ENCODE measurements at places on chromosomes 7 and 10.

DNA sequence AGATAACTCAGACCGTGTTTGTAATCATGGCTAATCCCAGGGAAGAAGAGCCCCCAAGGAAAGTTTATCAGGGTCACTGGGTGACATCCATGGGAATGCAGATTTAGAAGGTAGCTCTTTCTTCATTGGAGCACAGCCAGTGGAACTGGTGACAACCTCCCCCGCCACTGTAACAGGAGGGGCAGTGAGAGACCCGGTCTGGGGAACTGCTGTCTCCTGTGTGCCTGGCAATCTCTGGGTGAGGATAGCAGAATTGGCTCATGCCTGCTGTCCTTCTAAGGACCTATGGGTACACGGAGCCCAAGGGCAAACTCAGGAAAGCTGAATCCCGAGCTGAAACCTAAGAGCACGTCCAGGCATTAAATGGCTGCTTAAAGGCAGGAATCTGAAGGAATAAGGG lies 341.6 kb downstream of the ABCA13 start:
- H3K27me3 ChIP-seq: no peaks in the 10 kb centered on the region
- H3K4me3 ChIP-seq: no peak overlapping the region
- H3K4me1 ChIP-seq: no peaks in the 10 kb centered on the region
- H3K27ac ChIP-seq: no peak overlapping the region
- H3K36me3 ChIP-seq: no peaks in the 10 kb centered on the region

DNA sequence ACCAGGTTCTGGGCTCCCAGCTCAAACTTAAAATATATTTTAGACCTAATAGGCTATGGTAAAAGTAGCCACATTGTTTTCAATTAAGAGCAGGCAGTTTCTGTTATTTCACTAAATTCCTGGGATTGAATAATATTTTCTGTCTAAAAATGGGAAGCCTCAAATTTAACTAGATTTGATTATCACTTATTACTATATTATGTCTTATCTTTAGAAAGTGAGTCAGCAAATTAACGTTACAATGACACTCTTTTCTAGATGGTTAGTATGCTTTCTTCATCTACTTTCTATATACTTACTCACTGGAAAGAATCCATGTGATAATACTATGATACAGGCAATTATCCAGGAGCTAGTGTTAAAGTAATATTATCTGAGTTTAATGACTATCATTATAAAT lies 27.5 kb downstream of the KIF5B start:
- no peaks in the 10 kb centered on the region for H3K4me1 ChIP-seq
- H3K27ac ChIP-seq: no peak overlapping the region
- H3K4me3 ChIP-seq: no peak overlapping the region
- DNase-seq: no peak
- H3K36me3 ChIP-seq: peaks cover 85% of the 10 kb centered on the region

GRCh38 chr10:3782451-3783315 lies 2.3 kb downstream of the KLF6 start:
- H3K27ac ChIP-seq: peak overlapping the region; percentile 100
- peak; percentile 86 for DNase-seq
- H3K36me3 ChIP-seq: peaks cover 42% of the 10 kb centered on the region
- no peaks in the 10 kb centered on the region for H3K27me3 ChIP-seq
- H3K4me3 ChIP-seq: peak overlapping the region; percentile 96

- no peaks in the 10 kb centered on the region for H3K27me3 ChIP-seq
- H3K27ac ChIP-seq: no peak overlapping the region
- H3K36me3 ChIP-seq: no peaks in the 10 kb centered on the region
- no peak overlapping the region for H3K4me3 ChIP-seq
- no peaks in the 10 kb centered on the region for H3K4me1 ChIP-seq
Observed at GRCh38 chr7:90495241-90495640, 25.8 kb downstream of the PTTG1IP2 start.

- H3K27me3 ChIP-seq: no peaks in the 10 kb centered on the region
- no peaks in the 10 kb centered on the region for H3K36me3 ChIP-seq
- H3K27ac ChIP-seq: no peak overlapping the region
- no peaks in the 10 kb centered on the region for H3K4me1 ChIP-seq
- H3K4me3 ChIP-seq: no peak overlapping the region
- DNase-seq: no peak
Observed at GRCh38 chr7:138483531-138483930, 23.5 kb downstream of the TRIM24 start.

DNA sequence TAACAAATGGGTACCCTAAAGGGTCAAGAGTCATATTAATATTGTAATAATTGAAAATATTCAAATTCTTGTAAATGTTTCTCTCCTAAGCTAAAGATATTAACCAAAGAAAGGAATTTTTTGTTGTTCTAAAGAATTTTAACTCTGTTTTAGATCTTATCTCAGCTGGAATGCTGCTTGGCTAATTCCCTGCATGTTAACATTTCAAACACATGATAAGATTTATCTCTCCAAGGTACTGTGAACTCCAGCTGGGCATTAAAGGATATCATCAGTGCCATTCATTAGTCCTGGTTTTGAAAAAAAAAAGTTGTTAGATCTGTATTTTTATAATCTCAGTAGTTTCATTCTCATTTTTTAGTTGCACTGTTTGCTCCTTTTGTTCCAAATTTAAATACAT lies 76.9 kb downstream of the MAPK8 start:
- H3K36me3 ChIP-seq: no peaks in the 10 kb centered on the region
- H3K4me3 ChIP-seq: no peak overlapping the region
- DNase-seq: no peak
- H3K27ac ChIP-seq: no peak overlapping the region

DNA sequence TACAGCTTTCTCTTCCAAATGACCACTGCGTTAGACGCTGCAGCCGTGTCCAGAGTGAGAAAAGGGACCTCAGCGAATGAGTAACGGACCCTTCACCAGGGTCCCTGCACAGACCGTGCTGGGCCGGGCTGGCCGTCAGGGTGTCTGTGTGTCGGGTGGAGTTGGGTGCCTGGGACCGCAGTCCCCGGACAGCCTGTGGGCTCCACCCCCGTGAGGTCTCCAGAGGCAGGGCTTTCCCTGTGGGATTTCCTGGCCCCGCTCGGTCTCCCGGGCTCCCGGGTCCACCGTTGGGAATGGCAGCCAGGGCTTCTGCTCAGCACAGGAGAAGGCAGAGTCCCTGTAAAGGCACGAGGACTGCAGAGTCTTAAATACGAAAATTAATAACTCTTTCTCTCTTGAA lies 509.7 kb downstream of the TCERG1L start:
- DNase-seq: peak; percentile 41
- H3K36me3 ChIP-seq: no peaks in the 10 kb centered on the region
- no peak overlapping the region for H3K4me3 ChIP-seq
- H3K4me1 ChIP-seq: no peaks in the 10 kb centered on the region

GRCh38 chr7:152564656-152565250 lies 111.2 kb downstream of the XRCC2 start:
- no peaks in the 10 kb centered on the region for H3K27me3 ChIP-seq
- H3K4me3 ChIP-seq: no peak overlapping the region
- no peaks in the 10 kb centered on the region for H3K4me1 ChIP-seq
- no peaks in the 10 kb centered on the region for H3K36me3 ChIP-seq
- no peak overlapping the region for H3K27ac ChIP-seq

- H3K4me3 ChIP-seq: no peak overlapping the region
- no peak overlapping the region for H3K27ac ChIP-seq
- no peaks in the 10 kb centered on the region for H3K36me3 ChIP-seq
- H3K4me1 ChIP-seq: no peaks in the 10 kb centered on the region
- peaks cover 2% of the 10 kb centered on the region for H3K27me3 ChIP-seq
- DNase-seq: no peak
Observed at GRCh38 chr10:126481181-126481580, 92.9 kb upstream of the ADAM12 start.

DNA sequence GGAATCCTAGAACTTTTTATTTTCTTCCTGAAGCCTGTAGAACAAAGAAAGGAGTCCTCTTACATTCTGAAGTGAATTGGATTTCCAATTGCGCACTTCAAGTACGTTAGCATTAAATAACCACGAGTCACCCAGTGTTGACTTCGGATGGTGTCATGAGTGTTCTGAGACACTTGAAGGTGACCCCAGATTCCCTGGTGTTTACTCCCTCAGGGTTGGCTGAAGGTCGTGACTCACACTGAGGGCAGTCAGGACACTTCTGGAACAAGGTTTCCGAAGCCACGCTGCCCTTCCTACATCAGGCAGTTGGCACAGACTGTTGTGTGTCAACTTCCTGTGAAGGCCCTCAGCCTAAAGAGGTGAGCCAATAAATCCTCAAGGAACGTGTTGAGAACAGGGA lies 186.6 kb upstream of the CELF2 start:
- H3K27me3 ChIP-seq: no peaks in the 10 kb centered on the region
- DNase-seq: peak; percentile 88
- H3K4me3 ChIP-seq: no peak overlapping the region
- peak overlapping the region; percentile 80 for H3K27ac ChIP-seq
- no peaks in the 10 kb centered on the region for H3K36me3 ChIP-seq

DNA sequence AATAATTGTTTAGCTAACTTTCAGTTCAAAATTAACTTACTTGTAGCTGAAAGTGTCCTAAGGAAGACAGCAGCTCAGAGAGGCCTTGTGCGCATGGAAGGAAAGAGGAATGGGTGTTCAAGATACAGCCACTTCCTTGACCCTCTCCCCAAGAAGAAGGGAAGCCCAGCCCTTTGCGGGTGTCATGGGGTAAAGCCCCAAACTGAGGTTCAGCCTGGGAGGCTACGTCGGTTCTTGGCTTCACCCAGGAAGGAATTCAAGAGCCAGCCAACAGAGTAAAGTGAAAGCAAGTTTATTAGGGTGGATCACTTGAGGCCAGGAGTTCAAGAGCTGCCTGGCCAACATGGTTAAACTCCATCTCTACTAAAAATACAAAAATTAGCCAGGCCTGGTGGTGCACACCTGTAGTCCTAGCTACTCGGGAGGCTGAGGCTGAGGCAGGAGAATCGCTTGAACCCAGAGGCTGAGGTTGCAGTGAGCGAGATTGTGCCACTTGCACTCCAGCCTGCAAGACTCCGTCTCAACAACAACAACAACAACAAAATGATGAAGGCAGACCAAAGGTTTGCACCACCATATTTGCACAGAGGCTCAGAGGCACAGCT lies 15.9 kb downstream of the GPRIN2 start:
- H3K36me3 ChIP-seq: no peaks in the 10 kb centered on the region
- peaks cover 21% of the 10 kb centered on the region for H3K4me1 ChIP-seq
- H3K4me3 ChIP-seq: no peak overlapping the region
- H3K27me3 ChIP-seq: peaks cover 32% of the 10 kb centered on the region

- no peaks in the 10 kb centered on the region for H3K4me1 ChIP-seq
- no peaks in the 10 kb centered on the region for H3K27me3 ChIP-seq
- no peaks in the 10 kb centered on the region for H3K36me3 ChIP-seq
- no peak overlapping the region for H3K4me3 ChIP-seq
- no peak for DNase-seq
- H3K27ac ChIP-seq: no peak overlapping the region
Observed at GRCh38 chr7:11329626-11330025, 356.0 kb downstream of the PHF14 start.

DNA sequence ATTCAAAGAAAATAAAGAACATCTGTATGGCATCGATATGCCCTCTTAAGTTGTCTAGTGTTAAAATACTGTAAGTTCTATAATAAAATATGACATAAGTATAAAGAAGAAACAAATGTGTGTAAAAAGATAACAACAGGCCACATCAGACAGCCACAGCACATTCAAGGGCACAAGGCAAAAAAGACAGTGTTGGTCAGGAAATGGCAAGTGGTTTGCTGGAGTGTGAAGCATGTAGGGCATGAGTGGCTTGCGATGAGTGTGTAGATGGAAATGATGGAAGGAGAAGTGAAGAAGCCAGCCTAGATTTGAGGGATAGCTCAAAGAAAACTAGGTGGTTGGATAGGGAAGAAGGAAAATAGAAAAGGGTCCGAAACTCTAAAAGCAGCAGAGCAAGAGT lies 341.6 kb downstream of the CRPPA start:
- H3K27me3 ChIP-seq: no peaks in the 10 kb centered on the region
- DNase-seq: no peak
- H3K4me3 ChIP-seq: no peak overlapping the region
- no peaks in the 10 kb centered on the region for H3K36me3 ChIP-seq
- no peaks in the 10 kb centered on the region for H3K4me1 ChIP-seq
- no peak overlapping the region for H3K27ac ChIP-seq
